NCI-H1930 (cell line): ENCODE measurements at places on chromosomes 1 and 21.

- no peak for DNase-seq
These were observed 82.0 kb downstream of the UCHL5 start for GRCh38 chr1:192977089-192977706.

GRCh38 chr1:210769473-210769872 lies 364.5 kb downstream of the KCNH1 start:
- peak; percentile 32 for DNase-seq

- peak; percentile 35 for DNase-seq
These were observed 310.3 kb downstream of the NFIA start for GRCh38 chr1:61392409-61393242.

DNA sequence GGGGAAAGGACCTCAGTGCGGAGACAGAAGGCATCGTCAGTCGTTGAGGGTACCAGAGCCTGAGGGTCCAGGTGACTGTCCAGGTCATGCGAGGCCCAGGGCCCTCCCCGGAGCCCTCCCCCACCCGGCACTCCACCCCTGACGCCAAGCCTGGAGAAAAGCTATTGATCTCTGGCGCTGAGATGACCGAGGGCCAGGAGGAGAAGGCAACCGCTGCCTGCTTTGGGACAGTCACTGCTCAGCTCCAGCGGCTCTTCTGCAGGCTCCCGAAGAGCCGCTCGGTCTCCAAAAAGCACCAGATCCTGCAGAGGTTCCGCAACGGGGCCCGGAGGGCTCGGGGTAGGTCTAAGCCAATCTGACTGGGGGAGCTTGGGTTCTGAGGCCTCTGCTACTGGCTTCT lies 10.9 kb downstream of the RASSF5 start:
- no peak for DNase-seq

- no peak for DNase-seq
These were observed 8.3 kb downstream of the CFHR2 start for GRCh38 chr1:196951711-196952394.

- DNase-seq = no peak
These were observed 245.3 kb downstream of the RERE start for GRCh38 chr1:8572106-8572505.

DNA sequence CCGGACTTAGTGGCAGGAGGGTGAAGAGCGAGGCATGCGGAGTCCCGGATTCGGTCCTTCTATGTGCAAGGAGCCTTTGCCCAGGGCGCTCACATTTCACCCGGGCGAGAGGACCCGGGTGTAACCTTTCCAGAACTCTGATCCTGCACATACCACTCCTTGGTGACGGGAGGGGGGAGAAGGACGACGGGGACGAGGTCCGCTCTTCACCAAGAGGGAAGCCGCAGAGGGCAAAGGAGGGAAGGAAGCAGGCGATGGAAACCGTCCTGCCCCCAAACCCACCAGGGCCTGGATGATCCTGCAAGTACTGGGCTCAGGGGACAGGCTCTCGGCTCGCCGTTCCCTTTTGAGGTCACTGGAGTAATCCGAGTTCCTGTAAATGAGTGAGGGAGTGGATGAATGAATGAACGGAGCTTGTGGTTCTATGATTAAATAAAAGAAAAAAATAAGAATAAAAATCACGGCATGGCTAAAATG lies 993 bp downstream of the SYPL2 start:
- DNase-seq = no peak

DNA sequence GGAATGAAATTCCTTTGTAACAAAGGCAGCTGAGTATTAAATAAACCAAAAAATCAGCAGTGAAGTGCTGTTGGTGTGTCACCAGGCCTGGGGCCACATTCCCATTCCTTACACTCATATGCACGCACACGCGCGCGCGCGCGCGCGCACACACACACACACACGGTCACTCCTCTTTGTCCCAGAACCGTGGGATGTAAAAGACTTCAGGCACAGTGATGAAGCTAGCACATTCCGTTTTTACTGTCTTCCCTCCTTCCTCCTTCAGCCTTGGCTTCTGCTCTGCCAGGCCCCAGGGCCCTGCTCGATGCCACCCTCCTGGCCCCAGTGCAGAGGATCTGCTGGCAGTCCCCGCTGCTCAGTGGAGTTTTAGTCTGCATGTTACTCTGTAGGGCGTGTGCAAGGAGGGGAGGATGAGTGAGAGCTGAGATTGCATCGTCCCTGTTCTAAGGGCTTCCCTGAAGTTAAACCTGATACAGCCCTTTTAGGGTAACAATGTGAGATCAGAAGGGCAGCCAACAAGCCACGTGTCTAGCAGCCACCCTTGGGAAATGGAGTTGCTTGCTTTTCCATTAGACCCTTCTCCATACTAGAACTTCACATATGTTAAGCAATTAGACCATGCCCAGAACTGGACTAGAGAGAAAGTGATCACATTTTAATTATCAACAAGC lies 71.7 kb upstream of the WDR26 start:
- DNase-seq = no peak

GRCh38 chr21:41280115-41280919 lies 36.3 kb upstream of the FAM3B start:
- no peak for DNase-seq

DNA sequence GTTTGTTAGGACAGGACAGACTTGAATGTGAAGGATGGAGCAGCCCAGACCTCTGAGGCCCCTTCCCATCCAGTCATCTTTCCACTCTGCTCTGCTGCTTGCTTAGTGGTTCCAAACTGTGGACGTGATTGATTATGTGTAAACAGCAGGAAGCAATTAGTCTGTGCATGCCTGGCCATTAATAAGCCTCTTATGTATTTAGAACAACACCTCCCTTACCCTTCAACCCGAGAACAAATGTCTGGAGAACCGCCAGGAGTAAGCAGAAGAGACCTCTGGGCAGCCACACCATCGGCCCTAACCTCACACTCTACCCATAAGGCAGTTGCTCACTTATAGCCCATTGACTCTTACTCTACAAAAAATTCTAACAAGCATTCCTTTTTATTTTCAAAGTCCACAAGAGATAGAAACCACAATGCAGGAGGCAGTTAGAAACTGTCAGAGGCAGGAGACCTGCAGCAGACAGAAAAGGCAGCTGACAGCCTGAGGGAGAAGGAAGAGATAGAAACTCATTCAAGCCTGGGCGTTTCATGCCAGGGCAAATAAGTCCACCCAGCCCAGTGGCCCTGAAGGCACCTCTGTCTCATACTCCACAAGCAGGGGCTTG lies 5.8 kb upstream of the EPHA8 start:
- no peak for DNase-seq

DNA sequence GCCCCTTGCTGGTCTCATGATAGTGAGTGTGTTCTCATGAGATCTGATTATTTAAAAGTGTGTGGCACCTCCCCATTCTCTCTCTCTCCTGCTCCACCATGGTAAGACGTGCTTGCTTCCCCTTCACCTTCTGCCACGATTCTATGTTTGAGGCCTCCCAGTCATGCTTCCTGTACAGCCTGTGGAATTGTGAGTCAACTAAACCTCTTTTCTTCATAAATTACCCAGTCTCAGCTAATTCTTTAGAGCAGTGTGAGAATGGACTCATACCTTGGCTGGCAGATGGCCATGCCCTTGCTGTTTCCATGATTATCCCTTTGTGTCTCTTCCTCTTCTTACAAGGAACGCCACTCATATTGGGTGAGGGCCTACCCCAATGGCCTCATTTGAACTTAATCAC lies 40.3 kb downstream of the PSMG1 start:
- no peak for DNase-seq

DNA sequence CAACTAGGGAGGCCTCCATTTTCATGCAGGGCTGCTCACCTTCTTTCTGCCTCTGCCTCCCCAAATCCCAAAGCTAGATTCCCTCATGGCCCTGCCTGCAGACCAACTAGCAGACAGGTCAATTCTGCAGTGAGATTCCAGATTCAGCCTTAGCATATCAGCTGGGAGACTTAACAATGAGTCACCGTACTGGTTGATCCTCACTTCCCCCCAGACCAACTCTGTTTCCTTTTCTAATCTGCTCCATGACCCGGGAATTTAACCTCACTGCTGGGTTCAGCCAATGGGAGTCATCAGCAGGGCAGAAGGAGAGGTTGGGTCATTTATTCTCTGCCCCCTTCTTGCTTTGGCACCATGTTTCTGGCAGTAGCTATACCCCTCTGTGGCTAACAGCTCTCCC lies 140.6 kb upstream of the GRIK3 start:
- no peak for DNase-seq
